ENCODE measurements at places on chromosomes 3 and 15.
A peak's percentile ranks its signal among the peaks of the same experiment; 100 is the strongest.

DNA sequence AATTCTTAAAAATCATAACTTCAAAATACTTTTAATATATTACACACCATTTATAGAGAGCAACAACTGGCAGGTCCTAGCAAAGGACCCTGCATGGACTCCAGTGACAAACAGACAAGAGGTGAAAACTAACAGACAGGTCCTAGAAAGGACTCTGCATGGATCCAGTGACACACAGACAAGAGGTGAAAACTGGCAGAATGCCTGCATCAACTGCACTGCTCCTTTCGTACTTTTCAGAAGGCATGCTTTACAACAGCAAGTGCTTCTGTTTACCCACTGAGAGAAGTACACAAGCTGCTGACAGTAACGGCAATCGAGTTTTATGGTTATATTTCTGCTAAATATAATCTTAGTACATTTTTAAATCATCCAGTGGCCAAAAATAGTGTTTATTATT, 24.3 kb upstream of the GP5 start:
- DNase-seq = no peak

GRCh38 chr3:64539451-64540196, 148.2 kb downstream of the ADAMTS9 start:
- no peak for DNase-seq

DNA sequence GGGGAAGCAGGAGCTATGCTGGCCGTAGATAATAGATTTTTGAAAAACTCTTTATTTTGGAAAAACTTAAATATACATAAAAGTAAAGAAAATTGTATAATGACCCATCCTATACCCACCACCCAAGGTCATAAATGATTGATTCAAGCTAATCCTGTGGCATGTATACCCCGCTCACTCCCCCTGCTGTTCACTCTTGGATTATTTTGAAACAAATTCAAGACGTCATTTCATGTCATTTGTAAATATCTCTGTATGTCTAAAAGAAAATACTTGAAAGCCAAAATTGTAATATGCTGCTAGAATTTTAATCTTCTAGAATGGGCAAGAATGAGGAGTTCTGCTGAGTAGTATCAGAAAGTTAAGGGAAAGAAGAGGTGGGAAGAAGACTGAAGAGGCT, 241.7 kb downstream of the FEZF2 start:
- DNase-seq = no peak

DNA sequence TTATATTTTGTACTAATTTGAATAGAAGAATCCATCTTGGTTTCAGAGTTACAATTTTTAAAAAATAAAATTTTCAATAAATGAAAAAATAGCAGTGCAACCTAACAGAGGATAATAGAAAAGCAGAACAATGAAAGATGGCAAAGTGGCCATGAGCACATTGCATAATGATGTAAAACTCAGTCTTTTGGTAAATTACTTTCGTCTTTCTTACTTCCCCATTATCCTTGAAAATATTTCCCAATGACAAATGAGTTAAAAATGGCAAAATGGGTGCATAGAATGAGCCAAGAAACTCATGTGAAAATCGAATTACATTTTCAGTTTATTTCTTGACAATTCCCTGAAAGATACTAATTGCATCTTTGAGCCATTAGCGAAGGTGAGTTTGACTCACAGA, 236.4 kb downstream of the CDIN1 start:
- DNase-seq = no peak

GRCh38 chr3:36653095-36653494, 111.3 kb downstream of the DCLK3 start:
- no peak for DNase-seq

DNA sequence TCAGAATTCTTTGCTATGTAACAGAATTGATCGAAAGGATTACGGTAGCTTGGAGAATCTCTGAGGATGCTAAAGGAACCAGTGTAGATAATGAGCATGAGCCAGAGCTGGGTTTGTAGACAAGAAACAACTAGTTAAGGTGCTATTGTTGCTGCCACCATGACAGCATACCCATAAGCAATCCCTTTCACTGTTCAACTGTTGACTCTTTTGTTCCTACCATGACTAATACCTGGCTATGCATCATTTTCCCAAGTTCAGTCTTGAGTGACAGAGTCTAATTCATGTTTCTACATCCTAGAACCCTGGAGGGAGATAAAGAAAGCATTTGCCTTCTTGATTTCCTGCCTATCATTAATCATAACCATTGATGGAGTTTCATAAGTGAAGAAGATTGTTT, 600.3 kb downstream of the OTOL1 start:
- no peak for DNase-seq

- DNase-seq = no peak
These were observed 63.8 kb downstream of the CHSY1 start for GRCh38 chr15:101187820-101188636.

- no peak for DNase-seq
These were observed 242.8 kb downstream of the CHST2 start for GRCh38 chr3:143362115-143362991.

DNA sequence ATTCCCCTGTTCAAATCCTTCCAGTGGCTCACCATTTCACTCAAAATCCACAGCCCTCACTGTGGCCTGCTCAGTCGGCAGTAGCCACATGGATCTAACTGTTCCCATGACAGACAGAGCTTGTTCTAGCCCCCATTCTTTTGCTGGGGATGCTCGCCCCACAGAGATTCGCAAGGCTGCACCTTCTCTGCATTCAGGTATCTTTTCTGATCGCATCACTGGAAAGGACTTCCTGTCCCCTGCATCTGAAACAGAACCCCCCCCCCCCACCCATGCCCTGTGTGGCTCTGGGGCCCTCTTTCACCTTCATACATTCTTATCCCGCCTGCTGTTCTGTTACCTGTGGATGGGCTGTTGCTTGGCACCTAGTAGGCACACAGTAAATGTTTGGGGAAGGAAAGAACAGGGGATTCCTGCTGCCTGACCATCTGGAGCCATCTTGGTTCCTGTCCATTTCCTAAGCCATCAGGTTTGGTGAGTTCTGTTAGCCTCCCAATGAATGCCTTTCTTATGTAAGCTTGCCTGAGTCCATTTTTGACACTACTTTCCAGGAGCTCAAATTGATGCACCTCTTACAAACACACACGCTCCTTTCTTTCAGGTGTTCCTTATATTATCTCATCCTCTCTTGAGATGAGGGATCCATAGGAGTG, 42.9 kb upstream of the PGPEP1L start:
- DNase-seq = no peak

DNA sequence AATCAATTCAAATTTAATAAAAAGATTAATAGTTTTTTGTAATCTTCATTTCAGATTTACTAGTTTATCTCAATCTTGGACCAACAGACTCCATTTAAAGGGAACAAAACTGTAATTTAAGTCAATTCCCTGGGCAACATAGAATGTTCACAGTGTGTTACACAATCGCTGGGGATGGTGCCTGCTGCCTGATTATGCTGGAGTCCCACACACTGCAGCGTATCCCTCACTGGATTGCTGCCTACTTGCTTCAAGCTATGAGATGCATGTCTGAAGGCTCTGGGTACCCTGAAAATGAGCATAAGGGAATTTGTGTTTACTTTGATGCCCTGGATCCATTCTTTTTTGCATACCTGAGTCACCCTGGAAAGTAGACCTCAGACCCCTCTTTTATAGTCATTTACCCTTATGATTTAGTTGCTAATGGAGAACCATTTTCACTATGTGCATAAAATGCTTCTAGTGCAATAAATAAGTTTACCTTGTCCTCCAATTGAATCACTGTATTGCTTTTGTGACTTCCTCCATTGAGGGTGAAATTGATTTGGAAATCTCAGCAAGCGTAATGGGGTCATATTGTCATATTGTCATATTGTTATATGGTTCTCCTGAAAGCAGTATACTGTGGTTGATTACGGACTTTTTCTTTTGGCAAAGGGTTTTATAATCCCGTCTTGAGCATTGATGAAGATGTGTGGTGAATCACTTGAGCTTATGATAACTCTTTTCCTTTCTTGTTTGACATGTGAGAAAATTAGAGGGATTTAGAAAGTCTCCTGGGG, 35.9 kb downstream of the ITPR1 start:
- no peak for DNase-seq

DNA sequence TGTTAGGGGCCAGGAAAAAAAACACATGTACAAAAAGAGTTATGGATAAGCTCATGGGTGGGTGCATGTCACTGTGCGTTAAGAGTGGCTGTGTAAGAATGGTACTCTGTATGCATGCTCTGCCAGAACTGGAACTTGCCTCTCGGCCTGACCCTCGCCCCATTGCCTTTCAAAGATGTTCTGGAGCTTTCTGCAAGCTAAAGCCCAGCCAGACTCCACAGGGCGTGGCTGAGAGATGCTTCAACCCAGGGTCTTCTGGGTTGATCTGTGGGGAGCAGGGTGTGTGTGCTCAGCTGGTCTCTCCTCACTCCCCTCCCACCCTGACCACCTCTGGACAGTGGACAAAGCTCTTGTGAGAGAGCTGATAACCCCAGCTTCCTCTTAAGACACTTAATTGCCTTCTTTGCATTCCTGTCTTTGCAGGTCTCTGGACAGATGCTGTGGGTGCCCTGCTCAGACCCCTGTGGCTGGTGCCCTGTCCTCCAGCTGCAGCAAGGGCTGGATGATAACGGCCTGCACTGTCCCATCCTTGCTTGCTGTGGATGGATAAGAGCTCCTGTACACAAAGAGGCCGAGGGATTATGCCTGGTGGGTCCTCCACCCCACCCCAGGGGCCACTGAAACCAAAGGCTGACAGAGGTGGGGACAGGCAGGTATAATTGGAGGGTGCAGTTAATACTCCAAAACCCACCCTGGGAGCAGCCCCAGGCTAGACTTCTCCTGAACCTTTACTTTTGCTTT, 28.7 kb downstream of the ALDH1L1 start:
- DNase-seq = no peak

- DNase-seq = no peak
These were observed 159.0 kb downstream of the NSUN3 start for GRCh38 chr3:94221829-94222228.

GRCh38 chr3:21901484-21901883, 150.5 kb upstream of the ZNF385D start:
- DNase-seq = no peak

GRCh38 chr3:46214751-46215352, 6.7 kb upstream of the CCR1 start:
- DNase-seq = no peak

GRCh38 chr3:157110761-157111278, 49.1 kb downstream of the CCNL1 start:
- no peak for DNase-seq

- DNase-seq = no peak
These were observed 64.4 kb downstream of the PHC3 start for GRCh38 chr3:170117134-170117533.

- no peak for DNase-seq
These were observed 92.1 kb upstream of the PLAAT1 start for GRCh38 chr3:193148688-193149473.

- DNase-seq = no peak
These were observed 1.0 kb downstream of the CGGBP1 start for GRCh38 chr3:88057630-88058305.

DNA sequence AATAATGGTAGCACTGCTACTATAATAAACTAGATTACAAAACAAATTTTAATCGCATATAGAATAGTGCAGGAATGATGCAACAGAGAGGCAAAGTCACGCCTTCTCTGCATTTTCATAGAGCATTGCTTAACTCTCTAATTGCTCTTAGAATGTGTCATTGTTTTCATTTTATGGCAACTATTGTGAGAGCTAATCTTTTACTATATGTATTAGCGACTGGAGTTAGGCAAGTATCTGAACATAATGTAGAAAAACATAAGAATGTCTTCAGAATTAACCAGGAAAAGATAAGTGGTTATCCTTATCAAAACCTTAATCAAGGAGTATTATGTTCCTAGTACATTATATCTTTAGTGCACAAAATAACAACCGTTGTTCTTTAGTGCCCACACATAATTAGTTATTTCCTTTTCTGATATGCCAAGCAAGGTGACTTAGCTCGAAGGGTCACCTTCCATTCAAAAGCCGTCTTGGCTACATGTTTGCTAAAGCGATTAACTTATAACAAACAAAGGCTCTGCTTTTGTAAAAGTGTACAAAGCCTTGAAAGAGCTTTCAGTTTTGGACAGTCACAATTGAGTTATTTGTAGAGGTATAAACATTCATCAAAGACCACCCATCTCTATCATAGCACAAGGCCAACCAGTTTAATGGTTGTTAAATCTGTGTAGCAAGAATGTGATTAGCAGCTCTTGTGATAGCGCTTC, 1328.9 kb downstream of the ROBO2 start:
- no peak for DNase-seq

DNA sequence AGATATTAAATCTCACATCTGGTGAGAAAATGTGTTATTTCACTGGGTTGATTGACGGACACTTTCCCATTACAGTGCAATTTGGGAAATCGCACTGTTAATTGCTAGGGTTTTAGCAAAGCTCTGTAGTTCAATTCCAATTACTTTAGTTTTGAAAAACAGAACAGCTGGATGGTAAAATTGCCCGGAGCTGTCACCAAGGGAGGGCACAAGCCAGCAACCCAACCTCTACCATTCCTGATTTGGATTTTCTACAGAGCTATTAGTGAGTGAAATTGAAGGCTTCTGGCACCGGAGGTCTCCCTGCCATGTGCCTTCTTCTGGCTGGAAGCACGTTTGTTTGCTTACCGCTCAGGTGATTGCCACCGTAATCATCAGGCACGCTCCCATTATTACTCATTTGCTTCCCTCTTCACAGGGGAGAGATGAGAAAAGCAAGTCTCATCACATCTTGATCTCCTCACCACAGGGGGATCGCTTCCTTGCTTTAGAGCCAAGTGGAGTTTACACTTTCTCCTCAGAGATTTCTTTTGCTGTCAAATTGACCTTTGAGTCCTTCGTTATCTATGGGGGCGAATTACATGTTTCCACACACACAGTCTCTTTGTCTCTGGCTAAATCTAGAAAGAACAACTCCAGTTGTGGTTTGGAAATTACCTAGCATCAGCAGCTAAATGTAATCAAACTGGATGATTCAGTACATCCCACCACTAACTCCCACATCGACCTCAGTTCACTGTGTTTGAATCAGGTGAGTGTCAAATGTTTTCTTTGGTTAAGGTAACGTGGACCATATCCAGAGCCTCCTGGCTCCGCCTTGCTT, 421.7 kb upstream of the GOLIM4 start:
- DNase-seq = peak; percentile 96

GRCh38 chr15:58457466-58457965, 25.7 kb downstream of the LIPC start:
- DNase-seq = no peak

- no peak for DNase-seq
These were observed 18.9 kb upstream of the ST3GAL6 start for GRCh38 chr3:98744283-98744682.

DNA sequence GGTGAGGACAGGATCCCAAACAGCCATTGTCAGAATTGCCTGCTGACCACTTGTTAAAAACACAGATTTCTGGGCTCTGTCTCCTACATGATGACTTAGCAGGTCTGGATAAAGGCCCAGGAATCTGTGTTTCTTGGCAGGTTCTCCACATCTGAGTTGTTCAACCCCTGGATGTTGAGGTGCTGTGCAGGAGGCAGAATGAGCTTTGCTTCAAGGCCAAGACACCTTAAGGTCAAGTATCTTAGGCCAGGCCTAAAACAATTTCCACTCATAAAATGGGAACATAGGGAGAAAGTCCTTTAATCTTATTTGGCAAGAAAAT, 678.7 kb upstream of the CFAP20DC start:
- DNase-seq = no peak
